ENCODE measurements at places on chromosomes 1 and 21. TPM values are rescaled to one million over a fixed set of nuclear protein-coding genes. Genes with fewer than 3 reads are reported as not detected.

Gene RPL5
- polyA plus RNA-seq = 1,117 TPM

Gene KCNE2
- polyA plus RNA-seq = 0.12 TPM

Gene ZYG11A
- polyA plus RNA-seq = not detected

Gene C8B
- not detected for polyA plus RNA-seq

Gene XCL1
- polyA plus RNA-seq = not detected

Gene TMCC2
- polyA plus RNA-seq = 17.5 TPM

Gene HES3
- polyA plus RNA-seq = not detected

Gene OR2T35
- polyA plus RNA-seq = not detected

Gene SH3BGR
- polyA plus RNA-seq = 240 TPM

Gene MROH9
- polyA plus RNA-seq = not detected

Gene IGSF3
- polyA plus RNA-seq = 0.49 TPM

Gene CACNA1S
- polyA plus RNA-seq = 48.1 TPM

Gene LRRC53
- not detected for polyA plus RNA-seq

Gene ATP6V1G3
- polyA plus RNA-seq = not detected

Gene PBXIP1
- polyA plus RNA-seq = 13.6 TPM

Gene KLHDC8A
- polyA plus RNA-seq = 0.24 TPM

Gene MYBPH
- polyA plus RNA-seq = 39.1 TPM

Gene LMOD1
- 11.4 TPM for polyA plus RNA-seq

Gene PCP4L1
- polyA plus RNA-seq = 0.28 TPM

Gene FOXD2
- polyA plus RNA-seq = 0.04 TPM

Gene AUNIP
- 0.07 TPM for polyA plus RNA-seq

Gene LORICRIN
- polyA plus RNA-seq = 0.25 TPM

Gene RAB42
- polyA plus RNA-seq = 0.16 TPM

Gene SPRR5
- not detected for polyA plus RNA-seq

Gene CYP4A22
- polyA plus RNA-seq = 0.04 TPM

Gene ARHGEF10L
- 36.1 TPM for polyA plus RNA-seq

Gene BSDC1
- 25.4 TPM for polyA plus RNA-seq

Gene ELAVL4
- polyA plus RNA-seq = not detected

Gene CHIA
- polyA plus RNA-seq = not detected

Gene LRIG2
- 3.1 TPM for polyA plus RNA-seq

Gene ITLN2
- polyA plus RNA-seq = not detected

Gene RNF207
- 2.5 TPM for polyA plus RNA-seq

Gene CCDC27
- 0.03 TPM for polyA plus RNA-seq

Gene GJC2
- 0.20 TPM for polyA plus RNA-seq

Gene BTBD8
- polyA plus RNA-seq = 0.61 TPM

Gene PATJ
- polyA plus RNA-seq = 12.2 TPM

Gene EPHA8
- polyA plus RNA-seq = 0.01 TPM

Gene LRRC39
- 59.1 TPM for polyA plus RNA-seq

Gene LCE6A
- polyA plus RNA-seq = not detected

Gene LENEP
- polyA plus RNA-seq = not detected

Gene SLC44A5
- 0.01 TPM for polyA plus RNA-seq

Gene EVA1B
- polyA plus RNA-seq = 13.7 TPM

Gene WDTC1
- polyA plus RNA-seq = 28.1 TPM

Gene EPS8L3
- 0.03 TPM for polyA plus RNA-seq

Gene NAV1
- polyA plus RNA-seq = 1.8 TPM

Gene EFNA1
- 5.5 TPM for polyA plus RNA-seq

Gene PTPRC
- 0.63 TPM for polyA plus RNA-seq

Gene OLIG1
- polyA plus RNA-seq = 0.07 TPM

Gene LCE1A
- not detected for polyA plus RNA-seq

Gene NIT1
- polyA plus RNA-seq = 30.7 TPM

Gene HLX
- polyA plus RNA-seq = 4.1 TPM

Gene OR10Z1
- polyA plus RNA-seq = not detected

Measured in psoas muscle (tissue), 8 donors.